Fibroblast of the aortic adventitia (primary cell): ENCODE measurements at places on chromosomes 16 and 17.

GRCh38 chr16:8678068-8678927 lies 3.9 kb downstream of the ABAT start:
- DNase-seq, result peak; percentile 62

GRCh38 chr17:74816905-74817620 lies 40.9 kb upstream of the NAT9 start:
- DNase-seq, result no peak

DNA sequence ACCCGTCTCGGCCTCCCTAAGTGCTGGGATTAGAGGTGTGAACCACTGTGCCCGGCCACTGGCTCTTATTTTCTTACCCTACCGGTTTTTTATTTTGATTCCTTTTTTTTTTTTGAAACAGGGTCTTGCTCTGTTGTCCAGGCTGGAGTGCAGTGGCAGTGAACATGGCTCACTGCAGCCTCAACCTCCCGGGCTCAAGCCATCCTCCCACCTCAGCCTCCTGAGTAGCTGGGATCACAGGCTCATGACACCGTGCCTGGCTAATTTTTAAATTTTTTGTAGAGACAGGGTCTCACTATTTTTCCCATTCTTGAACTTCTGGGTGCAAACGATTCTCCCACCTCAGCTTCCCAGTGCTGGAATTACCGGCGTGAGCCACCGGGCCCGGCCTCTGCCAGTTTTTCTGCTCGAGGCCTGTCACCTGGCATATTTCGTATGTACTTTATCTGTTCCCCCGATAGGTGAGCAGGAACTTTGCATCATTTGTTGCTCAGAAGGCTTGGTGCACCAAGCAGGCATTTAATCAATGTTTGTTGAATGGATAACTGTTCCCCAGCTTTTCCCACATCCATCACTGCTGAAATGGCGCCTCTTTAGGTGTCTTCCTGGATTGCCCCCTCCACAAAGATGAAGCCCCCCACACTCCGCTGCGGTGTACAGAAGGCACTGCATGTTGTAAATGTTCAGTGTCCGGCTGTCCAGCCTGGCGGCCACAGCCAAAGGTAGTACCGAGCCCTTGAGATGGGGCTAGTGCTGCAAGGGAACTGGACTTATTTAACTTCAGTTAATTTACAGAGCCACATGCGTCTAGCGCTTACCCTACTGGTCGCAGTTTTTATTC lies 858 bp upstream of the TELO2 start:
- DNase-seq, result no peak

- no peak for DNase-seq
These were observed 106.7 kb downstream of the MSI2 start for GRCh38 chr17:57362797-57363556.
